ENCODE measurements at places on chromosomes 7 and 10.

GRCh38 chr7:42694894-42695507 is 216.9 kb downstream of the C7orf25 start:
- no peak for DNase-seq

DNA sequence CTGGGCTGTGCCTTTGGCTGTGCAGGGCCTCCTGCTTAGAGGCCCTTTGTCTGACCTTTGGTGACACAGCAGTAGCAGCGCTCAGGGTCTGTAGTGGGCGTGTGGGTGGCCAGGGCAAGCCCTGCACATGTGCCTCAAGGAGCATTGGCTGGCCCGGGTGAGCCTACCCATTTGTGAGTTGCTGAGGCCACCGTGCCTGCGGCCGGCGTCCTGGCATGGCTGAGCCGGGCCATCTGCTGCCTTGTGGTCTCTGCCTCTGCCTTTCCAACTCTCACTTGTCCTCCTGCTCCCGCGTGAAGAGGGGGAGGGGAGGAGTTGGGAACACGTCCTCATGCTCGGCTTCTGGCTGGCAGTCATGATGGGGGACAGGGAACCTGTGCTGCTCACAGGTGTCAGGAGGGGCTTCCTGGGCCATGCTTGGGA is 9.2 kb upstream of the ORAI2 start:
- no peak for DNase-seq

DNA sequence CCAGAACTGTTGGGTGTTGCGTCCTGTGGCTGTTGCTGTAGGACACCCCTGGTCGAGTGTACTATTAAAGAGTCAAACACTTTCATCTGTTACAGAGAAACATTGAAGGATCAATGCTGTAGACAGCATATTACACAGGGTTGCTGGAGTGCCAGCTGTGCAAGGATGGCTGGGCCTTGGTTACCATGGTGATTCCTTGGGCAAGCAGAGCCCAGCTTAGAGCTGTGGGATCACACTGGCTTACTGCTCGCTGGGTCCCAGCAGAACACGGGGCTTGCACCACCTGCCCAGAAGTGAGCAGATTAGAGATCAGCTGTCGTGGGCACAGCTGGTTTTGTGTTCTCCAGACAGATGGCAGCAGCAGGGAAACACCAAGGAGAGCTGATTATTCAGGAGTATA is 76.0 kb downstream of the GPR141 start:
- DNase-seq = no peak

GRCh38 chr7:75729851-75730274 is 8.9 kb downstream of the HIP1 start:
- DNase-seq = no peak

DNA sequence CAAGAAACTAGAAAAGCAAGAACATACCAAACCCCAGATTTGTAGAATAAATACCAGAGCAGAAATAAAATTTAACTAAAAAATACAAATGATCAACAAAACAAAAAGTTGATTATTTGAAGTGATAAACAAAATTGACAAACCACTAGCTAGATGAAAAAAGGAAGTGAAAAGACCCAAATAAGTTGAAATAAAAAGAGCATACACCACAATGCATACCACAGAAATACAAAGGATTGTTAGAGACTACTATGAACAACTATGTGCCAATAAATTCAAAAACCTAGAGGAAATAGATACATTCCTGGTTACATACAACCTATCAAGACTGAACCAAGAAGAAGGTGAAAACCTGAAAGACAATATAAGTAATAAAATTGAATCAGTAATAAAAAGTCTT is 333.4 kb downstream of the SH2D4B start:
- no peak for DNase-seq

GRCh38 chr7:122364761-122365280 is 60.3 kb upstream of the FEZF1 start:
- no peak for DNase-seq
